ENCODE measurements at places on chromosomes 11 and 22. TPM values are rescaled to one million over a fixed set of nuclear protein-coding genes. Genes with fewer than 3 reads are reported as not detected.

Gene CECR2
- 25.5 TPM for total RNA-seq

Gene NUDT8
- 2.4 TPM for total RNA-seq

Gene NEFH
- total RNA-seq = 0.73 TPM

DNA sequence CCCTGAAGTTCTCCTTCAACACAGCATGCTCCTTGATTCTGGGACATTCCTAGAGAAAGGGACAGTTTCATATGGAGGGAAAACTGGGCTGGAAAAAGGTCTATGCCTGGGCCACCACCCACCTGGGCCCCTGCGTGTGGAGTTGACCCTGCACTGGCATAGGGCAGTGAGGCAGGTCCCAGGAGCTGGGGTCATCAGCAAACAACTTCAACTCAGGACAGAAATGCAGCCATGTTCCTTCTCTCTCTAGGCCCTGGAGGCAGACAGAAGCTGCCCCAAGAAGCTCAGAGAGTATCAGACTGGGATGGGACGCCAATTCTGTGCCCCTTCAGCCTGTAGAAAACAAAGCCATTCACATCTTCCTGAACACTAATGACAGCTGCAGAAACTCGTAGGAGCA, 34.9 kb downstream of the RTL6 start:
- DNase-seq = no peak

Data from cerebellum (tissue), 4 donors.